ENCODE measurements at places on chromosomes 13 and 19.

- DNase-seq: no peak
Observed at GRCh38 chr13:48636550-48636949, 17.2 kb upstream of the CYSLTR2 start.

DNA sequence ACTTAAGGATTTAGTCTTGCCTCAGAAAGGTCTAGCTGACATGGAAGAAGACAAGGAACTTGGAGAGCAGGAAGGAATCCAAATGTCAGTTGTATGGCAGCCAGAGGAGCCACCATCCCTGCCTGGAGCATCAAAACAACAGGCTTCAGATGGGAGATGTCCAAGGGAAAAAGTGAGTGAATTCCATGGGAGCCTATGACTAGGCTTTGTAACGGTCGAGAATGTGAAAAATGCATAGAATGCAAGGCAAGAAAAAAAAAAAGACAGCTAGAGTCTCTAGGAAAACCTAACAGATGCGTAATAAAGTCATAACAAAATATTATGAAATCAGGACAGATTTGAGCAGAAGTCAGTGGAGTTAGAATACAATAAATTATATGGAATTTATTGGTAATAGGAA is 183.7 kb upstream of the LSM14A start:
- DNase-seq: no peak

GRCh38 chr19:10173527-10173926 is 21.2 kb downstream of the DNMT1 start:
- DNase-seq: no peak

- no peak for DNase-seq
Observed at GRCh38 chr13:57799624-57800023, 168.1 kb downstream of the PCDH17 start.

DNA sequence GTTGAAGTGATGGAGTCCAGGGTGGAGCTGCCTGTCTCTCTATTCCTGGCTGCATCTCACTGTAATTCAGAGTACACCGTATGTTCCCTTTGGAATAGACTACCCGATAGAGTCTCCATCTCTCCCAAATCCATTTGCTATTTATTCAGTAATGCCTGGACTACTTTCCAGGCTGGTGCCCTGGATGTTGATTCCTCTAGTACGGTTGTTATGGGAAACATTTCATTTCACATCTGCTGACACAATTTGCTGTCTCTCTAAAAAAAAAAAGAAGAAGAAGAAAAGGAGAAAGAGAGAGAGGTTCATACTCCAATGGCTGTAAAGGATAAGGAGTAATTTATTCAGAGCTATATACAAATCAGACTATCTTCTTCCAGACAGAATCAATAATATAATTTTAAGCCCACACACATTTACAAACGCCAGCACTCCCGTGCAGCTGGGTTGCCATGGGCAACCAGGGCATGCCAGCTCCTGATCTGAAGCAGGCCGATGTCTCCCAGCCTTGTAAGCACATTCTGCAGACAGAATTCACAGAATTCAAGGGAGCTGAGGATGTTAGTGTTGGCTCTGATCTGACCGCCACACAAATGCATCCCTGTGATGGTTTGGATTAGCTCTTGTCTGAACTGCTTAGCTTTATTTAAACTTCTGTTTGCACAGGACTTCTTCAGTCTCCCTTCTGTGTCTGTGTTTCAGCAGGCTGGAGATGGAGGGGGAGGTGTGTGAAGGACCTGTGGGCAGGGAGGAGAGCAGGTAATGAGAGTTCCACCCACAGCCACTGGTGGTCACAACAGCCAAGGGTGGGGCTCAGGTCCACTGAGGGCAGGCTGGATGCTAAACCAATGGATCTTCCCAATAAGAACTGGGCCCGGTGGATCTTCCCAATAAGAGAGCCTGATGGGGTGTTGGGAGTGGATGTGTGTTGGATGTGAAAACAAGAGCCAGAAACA is 66.0 kb downstream of the TEX26 start:
- DNase-seq: no peak

- DNase-seq: no peak
Observed at GRCh38 chr13:109401307-109401706, 385.1 kb downstream of the IRS2 start.

DNA sequence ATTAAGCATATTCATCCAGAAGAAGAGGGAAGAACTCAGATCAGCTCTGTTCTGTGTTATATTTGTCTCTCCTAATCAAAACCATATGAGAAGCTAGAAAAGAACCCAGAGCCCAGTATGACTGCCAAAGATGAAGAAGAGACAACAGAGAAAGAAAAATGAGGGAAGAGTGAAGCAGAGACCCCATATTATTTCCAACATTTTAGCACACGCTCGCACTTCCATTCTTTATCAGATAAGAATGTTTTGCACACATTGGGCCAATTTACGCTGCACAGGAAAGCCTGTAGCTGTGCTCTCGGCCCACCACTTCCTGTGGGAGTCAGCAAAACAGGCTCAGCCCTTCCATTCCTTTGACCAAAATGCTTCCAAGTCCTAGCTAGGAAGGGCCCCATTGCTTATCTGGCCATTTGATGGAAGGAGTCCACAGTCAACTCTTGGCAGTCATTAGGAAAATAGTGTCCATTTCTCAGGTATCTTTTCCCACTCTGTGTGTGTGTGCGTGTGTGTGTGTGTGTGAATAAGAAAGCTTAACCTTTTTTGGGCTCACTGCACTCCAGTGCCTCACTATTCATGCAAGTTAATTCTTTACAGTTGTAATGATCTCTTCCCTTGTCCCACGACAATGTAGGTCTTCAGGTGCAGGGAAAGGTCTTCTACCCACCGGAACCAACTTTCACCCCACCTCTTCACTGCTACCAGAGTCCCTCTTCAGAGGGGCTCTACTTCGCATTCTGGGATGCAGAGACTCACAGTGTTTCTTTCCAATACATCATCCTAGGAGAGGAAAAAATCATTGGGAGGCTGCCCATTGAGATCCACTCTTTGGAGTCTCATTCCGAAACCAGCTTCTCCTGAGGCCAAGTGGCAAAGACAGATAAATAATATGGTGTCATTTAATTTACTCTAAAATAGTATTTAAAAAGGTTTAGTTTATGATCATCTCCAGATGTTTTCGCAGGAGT is 237.5 kb downstream of the COG6 start:
- DNase-seq: no peak

GRCh38 chr19:7533281-7533885 is 2.1 kb upstream of the PNPLA6 start:
- DNase-seq: peak; percentile 36

DNA sequence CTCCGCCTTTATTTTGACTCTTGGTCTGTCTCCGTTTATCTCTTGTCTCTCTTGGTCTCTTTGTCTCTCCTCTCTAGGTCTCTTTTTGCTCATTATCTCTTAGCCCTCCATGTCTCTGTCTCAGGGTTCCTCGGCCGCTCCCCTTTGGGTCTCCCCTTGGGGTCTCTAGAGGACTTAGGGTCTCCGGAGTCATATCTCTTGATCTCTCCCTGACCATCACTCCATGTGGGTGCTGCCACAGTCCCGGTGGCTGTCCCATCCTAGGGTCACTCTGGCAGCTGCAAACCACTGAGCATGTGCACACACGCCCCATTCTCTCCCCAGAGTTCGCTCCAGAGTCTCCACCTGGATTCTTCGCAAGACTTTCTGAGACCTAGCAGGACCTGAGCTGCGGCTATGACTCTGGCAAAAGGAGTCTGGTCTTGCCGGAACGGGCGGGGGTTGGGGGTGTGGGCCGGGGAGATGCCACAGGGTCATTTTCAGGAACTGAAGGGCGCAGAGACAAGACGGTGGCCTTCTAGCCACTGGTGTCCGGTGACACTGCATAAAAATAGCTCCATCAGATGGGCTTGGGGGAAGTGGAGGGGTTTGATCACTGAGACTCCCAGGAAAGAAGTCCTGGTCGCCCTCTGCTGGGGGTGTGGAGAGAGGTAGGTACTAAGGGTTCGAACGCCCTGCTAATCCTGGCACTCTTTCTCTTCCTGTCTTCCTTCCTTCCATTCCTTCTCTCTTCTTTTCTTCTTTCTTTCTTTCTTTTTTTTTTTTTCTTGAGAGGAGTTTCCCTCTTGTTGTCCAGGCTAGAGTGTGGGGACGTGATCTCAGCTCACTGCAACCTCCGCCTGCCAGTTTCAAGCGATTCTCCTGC is 1.2 kb upstream of the KCNA7 start:
- no peak for DNase-seq

DNA sequence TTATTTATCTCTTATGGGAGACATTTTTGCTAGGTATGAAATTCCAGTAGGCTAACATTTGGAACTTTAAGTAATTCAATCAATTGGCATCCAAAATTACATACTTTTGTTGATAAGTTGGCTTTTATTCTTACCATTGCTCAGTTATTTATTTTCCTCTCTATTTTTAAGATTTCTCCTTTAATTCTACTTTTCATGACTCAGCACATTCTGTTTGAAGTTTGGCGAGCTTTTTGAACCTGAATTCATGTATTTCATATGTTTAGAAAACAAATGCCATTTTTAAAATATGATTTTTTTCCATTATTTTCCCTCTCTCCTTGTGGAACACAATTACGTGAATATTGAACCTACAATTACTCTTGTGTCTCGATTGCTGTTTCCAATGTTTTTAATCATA is 2896.3 kb upstream of the PCDH20 start:
- DNase-seq: no peak

DNA sequence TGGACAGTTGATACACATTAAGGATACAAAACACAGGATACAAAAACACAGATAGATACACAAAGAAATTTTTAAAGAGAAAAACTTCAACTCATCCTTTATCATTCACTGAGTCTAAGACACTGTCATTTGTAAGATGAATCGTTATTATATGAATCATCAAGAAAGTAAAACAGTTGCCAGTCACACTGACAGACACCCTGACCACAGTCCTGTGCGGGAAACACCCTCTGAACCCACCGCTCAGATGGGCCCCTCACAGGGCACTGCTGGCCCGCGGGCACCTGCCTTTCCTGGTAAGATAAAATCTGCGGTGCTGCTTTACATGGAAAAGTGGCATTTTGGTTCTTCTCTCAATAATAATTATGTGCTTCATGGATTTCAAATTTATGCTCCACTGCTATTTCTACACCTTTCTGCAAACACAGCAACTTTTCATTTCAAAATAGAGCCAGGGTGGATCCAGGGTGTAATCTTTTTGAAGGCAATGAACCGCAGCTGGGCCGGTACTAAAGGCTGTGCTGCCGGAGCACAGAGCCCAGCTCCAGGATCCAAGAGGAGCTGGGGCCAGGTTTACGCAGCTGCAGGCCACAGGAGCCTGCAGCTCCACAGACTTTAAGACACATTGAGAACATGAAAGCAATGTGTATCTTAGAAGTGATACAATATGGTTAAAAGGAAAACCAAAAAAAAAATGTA is 76.8 kb downstream of the TUBGCP3 start:
- no peak for DNase-seq

DNA sequence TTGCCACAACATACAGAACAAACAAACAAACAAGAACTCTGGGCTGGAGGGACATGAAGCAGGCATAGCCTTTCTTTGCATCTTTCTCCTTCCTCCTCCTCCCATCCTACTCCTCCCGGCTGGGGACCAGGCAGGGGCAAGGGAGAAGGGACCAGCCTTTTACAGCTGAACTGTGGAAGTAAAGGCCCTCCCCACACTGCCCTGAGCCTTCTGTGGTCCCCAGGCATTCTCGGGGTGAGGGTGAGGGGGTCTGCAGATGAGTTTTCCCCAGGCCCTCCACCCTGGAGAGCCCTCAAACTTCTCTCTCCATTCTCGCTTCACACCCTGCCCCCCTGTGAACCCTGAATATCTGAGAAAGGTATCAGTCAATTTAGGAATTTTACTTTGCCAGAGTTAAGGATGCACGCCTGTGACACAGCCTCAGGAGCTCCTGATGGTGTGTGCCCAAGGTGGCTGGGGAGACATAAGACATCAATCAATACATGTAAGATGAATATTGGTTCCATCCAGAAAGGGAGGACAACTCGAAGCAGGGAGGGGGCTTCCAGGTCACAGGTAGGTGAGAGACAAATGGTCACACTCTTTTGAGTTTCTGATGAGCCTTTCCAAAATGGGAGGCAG is 170.9 kb downstream of the COL4A1 start:
- DNase-seq: no peak

- DNase-seq: no peak
Observed at GRCh38 chr19:19552798-19553197, 14.7 kb downstream of the CILP2 start.

GRCh38 chr13:77465603-77466195 is 69.8 kb upstream of the SCEL start:
- DNase-seq: no peak

DNA sequence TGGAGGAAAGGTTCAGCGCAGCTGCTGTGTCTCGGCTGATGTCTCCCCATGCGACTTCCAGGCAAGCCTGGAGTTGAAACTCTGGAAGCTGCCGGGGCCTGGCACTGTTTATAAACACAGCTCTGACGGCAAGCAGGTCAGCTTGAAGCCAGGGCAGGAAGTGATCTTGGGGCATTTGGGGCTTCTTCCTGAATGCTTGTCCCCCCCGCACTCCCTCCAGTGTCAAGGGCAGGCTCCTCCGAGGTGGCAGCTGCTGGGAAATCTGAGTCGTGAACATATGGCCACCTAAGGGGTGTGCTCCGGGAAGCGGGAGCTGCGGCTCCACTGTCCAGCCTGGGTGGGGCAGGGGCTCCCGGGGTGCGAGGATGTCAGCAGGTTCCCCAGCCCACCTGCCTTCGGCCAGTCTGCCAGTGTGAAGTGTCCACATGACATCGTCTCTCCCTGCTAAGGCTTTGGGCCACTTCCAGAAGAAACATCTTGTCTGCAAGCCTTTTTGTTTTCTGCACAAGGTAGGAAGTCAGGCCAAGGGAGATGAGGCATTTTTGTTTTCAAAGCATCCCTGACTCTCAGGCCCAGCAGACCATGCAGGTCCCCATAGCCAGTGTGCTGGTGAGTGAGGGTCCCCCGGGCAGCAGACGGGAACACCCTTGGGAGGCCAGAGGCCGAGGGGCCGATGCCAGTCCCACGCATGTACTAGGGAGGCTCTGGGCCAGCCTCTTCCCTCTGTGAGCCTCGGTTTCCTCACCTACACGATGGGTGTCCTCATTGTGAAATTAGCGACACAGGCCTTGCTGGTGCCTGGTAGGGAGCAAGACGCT is 2.7 kb downstream of the PIAS4 start:
- DNase-seq: no peak

- no peak for DNase-seq
Observed at GRCh38 chr13:109569958-109570711, 216.2 kb downstream of the IRS2 start.

- DNase-seq: no peak
Observed at GRCh38 chr13:44574466-44574855, 1.7 kb downstream of the TSC22D1 start.

DNA sequence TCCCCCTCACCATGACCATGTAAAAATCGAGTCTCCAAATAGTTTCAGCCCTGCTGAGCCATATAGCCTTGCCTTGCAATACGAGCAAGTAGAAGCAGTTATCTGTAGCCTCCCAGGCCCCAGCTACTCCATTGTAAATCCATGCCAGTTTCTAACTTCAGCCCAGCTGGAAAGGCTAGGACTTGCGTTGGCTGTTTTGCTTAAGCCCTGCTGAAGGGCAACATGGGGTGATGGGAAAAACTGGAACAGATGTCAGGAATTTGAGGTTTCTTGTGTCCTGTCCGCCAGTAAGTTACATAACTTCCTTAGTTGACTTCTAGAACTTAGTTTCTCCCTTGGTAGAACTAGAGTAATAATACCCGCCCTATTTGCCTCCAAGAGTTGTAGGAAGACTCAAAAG is 216.0 kb upstream of the SERP2 start:
- no peak for DNase-seq

Measured in foreskin melanocyte (primary cell).